H4 (cell line): ENCODE measurements at places on chromosomes 13 and 19. TPM values are rescaled to one million over a fixed set of nuclear protein-coding genes. Genes with fewer than 3 reads are reported as not detected.

- DNase-seq, result no peak
Measured at GRCh38 chr13:50122455-50122854, 107.2 kb downstream of the KCNRG start.

DNA sequence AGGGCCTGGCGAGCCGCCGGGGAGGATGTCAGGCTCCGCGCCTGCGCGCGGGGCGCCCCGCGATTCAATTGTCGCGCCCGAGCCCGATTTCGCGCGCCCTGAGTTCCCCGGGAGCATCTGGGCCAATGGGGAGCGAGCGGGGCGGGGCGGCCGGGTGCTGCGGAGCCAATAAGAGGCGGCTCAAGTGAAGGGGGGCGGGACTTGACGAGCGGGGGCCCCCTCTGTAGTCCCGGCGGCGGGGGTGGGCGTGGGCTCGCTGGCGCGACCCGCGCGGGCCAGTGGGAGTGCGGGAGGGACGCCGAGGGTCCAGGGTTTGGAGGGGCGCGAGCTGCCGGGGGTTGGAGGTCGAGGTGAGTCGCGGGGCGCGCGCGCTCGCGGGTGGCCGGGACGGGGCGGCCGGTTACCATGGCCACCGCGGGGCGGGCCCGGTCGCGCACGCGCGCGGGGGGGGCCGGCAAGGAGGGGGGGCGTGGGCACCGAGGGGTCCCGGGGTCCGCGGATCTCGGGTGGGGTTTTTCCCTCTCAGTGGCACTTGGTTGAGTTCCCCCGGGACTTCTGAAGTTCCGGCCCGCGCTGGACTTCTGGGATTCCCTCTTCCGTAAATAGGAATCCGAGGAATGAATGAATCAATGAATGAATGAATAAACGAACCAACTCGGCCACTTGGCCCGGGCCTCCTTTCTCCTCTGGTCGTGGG, 744 bp downstream of the UHRF1 start:
- peak; percentile 87 for DNase-seq

- peak; percentile 51 for DNase-seq
Measured at GRCh38 chr13:29362849-29363604, 232.5 kb downstream of the SLC7A1 start.

The PPM1N gene
- 0.21 and 1.1 TPM in 2 replicates for total RNA-seq

The C13orf42 gene
- not detected in 2 replicates for total RNA-seq

DNA sequence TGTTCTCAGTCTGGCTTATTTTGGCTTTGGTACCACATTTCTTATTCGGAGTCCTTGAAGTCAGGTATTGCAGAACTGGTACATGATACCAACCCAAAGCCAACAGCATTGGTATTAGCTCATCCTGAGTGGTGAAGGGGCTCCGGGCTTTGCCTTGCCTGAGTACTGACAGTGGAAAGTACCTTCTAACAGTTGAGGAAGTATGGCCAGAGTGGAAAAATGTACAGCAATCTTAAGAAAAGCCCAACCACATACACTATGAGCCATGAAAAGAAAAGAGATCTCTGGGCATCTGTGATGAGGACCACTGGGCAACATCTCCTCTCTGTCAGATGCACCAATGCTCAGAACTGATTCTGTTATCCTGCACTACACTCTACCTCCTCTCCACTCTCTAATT, 8.3 kb downstream of the LCP1 start:
- DNase-seq, result no peak

DNA sequence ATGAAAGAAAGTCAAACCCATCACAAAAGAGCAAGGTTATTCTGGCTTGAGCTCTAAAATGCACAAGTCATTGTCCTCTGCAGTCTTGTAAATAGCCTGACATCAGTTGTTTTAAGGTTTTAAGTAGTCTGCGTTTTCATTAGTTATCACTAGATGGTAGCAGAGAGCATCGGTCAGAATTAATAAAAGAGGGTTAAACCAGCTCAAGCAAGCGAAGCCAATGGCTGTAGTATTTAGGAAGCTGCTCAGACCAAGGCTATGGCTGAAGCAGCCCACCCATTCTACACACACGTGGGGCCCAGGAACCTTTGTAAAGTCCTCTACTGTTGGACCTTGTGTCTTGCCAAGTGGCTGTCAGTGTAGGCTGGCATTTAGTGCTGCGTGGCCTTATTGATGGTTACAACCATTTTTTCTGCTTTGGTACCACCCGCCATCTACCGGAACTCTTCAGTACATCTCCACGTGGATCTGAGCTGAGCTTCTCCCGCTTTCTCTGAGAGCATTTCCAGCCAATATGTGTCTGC, 13.3 kb upstream of the ZNF57 start:
- DNase-seq, result peak; percentile 59

DNA sequence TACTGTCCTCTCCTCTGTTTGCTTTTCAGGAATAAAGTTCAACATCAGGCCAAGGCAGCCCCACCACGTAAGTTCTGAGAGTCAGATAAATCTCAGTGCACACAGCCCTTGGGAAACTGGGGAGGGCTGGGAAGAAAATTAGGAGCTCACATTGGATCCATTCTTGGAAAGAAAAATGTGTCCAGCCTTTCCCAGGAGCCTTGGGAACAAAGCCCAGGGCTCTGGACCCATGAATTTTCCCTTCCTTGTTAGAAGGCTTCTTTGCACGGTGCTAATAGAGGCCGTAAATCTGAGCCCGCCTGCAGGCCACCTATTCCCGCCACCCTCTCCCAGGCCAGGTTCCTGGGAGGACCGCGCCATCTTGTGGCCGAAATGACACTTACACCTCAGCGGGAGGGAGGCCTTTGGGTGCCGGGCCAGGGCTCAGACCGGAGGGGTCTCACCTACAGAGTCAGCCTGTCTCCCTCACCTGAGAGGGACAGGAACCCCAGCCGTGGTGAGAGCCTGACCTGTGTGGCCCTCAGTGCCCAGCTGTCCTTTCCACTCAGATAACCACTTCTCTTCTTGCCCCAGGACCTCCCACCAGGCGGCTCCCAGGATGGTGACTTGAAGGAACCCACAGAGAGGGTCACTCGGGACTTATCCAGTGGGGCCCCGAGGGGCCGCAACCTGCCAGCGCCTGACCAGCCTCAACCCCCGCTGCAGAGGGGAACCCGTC, 25.1 kb upstream of the KCTD15 start:
- peak; percentile 71 for DNase-seq

The FCER2 gene
- not detected in 2 replicates for total RNA-seq

The ZNF546 gene
- total RNA-seq, result 4.2 and 5.5 TPM in 2 replicates

- DNase-seq, result no peak
Measured at GRCh38 chr13:111325941-111326620, 5.6 kb downstream of the TEX29 start.
